ENCODE measurements at places on chromosomes 12 and 14.

DNA sequence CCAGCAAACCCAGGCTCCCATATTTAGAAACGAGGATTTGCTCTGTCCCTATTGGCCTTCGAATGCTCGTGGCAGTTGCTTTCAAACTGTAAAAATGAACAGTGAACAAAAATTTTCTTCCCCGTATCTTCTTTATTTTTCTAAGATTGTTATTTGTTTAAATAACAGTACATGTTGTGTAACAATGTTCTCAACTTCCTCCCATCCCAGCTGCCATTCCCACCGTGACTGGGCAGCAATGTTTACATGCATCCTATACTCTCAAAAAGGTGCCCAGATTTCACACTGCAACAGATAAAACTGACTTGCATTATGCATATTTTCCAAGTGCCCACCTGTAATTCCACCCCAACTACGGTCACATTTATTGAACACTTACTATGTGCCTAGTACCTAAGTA, 12.8 kb downstream of the VCPKMT start:
- no peak for DNase-seq

DNA sequence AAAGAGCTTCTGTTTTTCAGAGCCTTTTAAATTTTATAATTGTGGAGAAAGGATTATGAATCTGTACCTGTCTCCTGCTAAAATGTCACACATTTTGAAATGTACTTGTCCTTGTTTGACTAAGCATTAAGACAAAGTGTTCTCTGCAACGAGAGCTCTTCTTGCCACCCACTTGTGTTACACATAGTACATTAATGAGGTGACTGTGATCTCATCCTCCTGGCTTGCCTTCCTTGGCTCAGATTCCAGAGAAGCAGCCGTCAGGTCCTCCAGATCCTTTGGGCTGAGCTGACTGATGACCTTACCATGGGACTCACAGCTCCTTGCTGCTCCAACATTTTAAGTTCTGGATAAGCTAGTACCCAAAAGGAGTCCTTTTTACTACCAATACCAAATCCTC, 81.4 kb downstream of the BBS10 start:
- no peak for DNase-seq

DNA sequence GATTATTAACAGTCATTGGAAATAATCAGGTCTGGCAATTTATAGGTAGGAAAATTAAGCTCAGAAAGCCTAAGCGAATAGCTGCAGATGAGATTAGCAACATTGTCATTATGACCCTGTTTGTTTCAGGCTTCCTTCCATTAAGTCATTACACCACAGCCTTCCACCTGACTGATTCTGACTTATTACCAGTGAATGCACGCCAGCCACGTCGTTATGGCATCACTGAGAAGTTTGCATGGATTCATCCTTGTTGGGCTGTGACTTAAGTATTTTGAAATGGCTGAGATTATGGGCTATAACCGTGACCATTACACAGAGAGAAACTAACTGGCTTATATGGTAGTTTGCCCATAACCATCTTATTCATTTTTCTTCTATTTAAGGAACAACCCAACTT, 18.6 kb downstream of the RASSF8 start:
- no peak for DNase-seq

- DNase-seq, result no peak
Measured at GRCh38 chr12:18402872-18403611, 141.7 kb downstream of the PIK3C2G start.

DNA sequence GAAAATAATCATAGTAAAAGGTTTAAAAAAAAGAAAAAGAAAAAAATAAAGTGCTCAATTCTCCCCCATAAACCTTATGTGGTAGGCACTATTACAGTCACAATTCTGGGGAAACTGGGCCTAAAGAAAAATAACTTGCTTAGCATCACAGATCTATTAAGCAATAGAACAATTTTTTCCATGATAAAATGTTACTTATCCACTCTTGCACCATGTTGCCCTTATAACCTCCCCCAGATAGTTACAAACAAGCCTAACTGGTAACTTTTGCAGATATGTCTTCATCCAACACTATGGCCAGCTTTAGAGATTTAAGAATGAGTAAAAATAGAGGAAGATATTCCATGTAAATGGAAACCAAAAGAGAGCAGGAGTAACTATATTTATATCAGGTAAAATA, 164.8 kb downstream of the DUSP6 start:
- no peak for DNase-seq

DNA sequence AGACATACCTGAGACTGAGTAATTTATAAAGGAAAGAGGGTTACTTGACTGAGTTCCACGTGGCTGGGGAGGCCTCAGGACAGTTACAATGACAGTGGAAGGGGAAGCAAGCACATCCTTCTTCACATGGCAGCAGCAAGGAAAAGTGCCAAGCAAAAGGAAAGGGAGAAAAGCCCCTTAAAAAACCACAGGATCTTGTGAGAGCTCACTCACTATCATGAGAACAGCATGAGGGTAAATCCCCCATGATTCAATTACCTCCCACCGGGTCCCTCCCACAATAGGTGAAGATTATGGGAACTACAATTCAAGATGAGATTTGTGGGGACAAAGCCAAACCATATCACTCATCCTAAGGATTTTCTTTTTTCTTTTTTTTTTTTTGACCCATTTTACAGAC, 177.8 kb upstream of the EEA1 start:
- DNase-seq, result no peak

- no peak for DNase-seq
Measured at GRCh38 chr14:94921882-94922585, 152.1 kb upstream of the GSC start.

DNA sequence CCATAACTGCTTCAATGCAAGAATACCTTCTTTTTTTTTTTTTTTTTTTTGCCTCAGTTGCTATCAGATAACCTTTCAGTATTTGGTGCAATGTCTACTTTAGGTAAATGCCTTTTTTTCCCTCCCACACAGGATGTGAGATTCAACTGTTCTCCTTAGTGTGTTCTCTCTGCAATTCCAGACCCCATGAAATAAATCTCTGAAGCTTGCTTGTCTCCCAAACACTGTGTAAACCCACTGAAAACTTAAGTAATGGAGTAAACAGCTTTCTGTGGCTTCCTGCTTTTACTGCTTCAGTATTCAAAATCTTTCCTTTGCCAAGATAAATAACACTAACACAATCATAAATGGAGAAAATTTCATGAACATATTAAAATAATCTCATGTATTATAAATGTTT, 55.8 kb upstream of the CLEC14A start:
- peak; percentile 25 for DNase-seq

DNA sequence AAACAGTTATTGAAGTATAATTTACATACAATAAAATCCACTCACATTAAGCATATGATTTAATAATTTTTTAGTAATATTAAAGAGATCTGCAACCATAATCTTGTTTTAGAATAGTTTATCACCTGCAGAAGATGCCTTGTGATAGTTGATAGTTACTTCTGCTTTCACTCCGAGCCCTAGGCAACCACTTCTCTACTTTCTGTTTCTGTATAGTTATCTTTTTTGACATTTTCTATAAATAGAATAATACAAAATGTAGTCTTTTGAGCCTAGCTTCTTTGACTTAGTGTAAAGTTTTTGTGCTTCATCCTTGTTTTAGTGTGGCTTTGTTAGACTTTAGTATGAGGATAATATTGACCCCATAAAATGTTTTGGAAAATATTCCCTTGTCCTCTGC, 111.0 kb downstream of the MNAT1 start:
- no peak for DNase-seq

DNA sequence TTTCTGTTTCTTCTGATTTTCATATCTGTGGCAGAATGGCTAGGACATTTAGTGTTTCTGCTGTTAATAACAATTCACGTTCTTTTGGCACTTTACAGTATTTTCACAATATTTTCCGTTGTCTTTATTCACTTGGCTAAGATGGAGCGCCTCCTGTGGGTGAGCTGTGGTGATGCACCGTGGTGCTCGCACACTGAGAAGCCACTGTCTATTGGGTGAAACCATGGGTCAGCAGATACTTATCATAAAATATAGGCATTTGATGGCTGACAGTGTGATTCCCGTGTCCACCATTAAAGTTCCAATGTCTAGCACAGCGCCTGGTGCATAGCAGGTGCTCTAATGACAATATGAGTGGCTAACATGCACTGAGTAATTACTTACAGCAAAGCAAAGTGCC, 141.8 kb downstream of the VRK1 start:
- no peak for DNase-seq

DNA sequence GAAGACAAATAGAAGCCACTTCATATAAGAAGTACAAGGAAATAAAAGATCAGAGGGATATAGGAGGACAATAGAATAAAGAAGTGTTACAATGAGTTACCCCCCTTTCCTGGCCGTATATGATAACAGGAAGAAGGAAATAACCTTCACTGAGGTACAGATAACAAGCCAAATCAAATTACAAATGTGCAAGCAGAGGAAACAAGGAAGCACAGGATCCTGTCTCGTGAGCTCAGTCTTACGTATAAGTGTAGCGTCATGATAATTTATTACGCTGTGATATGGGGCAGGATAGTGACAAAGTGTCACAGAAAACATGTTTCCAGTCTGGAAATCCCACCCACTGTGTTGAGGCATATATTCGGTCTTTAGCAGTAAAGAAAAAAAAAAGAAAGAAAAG, 26.5 kb downstream of the CRACR2A start:
- no peak for DNase-seq

DNA sequence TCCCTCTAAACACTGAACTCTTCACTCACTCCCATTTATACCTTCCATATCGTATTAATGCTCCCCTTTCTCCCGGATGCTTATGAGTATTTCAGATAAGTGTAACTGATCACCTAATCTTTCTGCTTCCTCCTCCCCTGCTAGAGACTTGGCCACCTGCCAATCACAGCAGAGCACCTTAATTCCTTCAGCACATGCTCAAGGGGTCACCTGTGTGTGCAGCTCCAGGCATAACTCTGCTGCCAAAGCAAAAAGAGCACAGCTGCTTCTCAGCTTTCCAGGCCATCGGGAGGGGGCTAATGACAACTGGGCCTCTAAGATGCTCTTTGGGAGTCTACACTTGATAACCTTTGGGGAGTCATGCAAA, 106.9 kb upstream of the DYRK2 start:
- DNase-seq, result peak; percentile 20

GRCh38 chr14:93564918-93565317, 134.2 kb downstream of the UNC79 start:
- DNase-seq, result no peak

GRCh38 chr12:79016181-79016580, 151.6 kb downstream of the SYT1 start:
- peak; percentile 97 for DNase-seq

DNA sequence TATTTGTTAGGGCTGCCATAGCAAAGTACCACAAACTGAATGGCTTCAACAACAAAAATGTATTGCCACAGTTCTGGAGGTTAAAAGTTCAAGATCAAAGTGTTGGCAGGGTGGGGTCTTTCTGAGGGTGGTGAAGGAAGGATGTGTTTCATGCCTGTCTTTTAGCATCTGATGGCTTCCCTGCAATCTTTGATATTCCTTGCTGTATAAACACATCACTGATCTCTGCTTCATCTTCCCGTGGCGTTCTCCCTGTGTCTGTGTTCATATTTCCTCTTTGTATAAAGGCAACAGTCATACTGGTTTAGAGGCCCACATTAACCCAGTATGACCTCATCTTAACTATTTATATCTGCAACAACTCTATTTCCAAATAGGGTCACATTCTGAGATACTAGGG, 167.5 kb downstream of the BTG1 start:
- DNase-seq, result no peak

GRCh38 chr14:68397822-68398221, 395.0 kb downstream of the ZFP36L1 start:
- DNase-seq, result no peak

DNA sequence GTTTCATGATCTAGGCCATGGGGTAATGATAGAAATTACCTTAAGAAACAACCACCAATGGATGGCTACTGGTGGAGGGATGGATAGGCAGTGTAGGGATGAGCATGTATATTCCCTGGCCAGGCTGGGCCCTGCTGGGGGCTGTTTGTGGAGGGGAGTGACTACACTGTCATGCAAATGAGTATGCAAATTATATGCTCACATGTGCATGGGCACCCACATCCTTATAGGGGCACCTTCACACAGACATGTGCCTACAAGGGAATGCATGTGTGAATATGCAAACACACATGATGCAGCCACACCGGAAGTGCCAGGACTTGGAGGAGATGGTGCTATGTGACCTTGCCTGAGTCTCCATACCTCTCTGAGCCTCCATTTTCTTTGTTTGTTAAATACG, 39.7 kb upstream of the FAM222A start:
- no peak for DNase-seq

DNA sequence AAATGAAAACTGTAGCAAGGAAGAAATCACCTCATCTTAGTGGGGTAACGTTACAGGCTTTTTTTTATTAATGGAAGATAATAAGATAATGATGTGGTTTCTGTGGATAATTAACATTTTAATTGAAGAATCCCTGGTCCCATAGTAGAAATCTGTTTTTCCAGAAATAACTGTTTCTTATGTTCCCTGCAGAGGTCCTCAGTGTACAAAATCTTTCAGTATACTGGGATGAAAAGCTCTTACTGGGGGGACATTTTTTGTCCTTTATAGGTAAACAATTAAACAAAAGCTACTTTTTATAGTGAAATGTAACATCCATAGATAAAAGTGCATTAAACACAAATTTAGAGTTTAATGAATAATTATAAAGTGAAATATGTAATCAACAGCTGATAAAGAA, 312.2 kb downstream of the ATXN7L3B start:
- DNase-seq, result no peak

GRCh38 chr14:75697918-75698317, 36.9 kb downstream of the TTLL5 start:
- no peak for DNase-seq

GRCh38 chr12:26798023-26798422, 35.0 kb downstream of the ITPR2 start:
- DNase-seq, result no peak

GRCh38 chr12:119735079-119735478, 67.1 kb downstream of the PRKAB1 start:
- no peak for DNase-seq

DNA sequence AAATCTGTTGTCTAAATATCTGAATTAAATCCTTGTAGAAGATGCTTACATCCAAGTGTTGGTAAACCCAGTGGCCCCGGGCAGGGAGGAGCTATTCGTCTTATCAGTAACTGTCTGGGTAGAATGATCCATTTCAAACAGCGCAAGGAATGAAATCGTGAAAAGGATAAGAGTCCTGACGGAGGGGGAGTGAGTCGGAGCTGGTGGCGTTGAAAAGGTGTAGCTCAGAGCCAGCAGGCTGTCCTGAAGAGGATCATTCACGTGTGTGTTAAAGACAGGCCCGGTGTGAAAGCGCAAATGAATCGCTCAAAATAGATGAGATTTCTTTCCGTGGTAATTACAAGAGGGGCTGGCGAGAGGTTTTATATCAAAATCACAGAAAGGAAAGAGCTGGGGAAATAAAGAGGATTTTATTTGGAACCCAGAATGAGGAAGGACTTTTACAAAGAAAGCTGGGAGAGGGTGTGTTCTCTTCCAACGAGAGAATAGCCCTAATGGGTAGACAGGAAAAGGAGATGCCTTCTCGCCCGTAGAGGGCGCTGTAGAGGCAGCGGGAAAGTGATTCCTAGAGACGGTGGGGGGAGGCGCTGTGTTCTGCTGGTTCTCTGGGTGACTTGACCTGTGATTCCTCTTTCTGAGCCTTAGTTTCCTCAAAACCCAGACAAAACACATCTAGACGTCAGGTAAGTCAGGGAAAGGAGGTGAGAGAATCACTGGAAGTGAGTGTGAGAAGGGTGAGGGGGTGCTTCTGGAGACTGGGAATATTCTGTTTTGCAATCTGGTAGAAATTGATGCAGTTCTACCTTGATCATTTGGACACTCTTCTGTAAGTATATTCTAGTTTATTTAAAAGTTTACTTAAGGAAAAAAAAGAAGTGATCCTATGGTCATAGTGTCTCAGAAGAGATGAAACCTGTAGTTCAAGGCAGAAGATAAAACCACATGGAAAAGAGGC, 39.3 kb downstream of the SRRM4 start:
- DNase-seq, result no peak

- DNase-seq, result no peak
Measured at GRCh38 chr12:19052689-19053088, 76.8 kb upstream of the PLEKHA5 start.

Data from NCI-H2081 (cell line).